Activated CD4-positive, CD25-positive, alpha-beta regulatory T cell treated with anti-CD3 and anti-CD28 coated beads, Interleukin-2, amount 50 U/mL, for 16 hours (primary cell): ENCODE measurements at places on chromosomes 6 and 20.

- no peak for DNase-seq
Observed at GRCh38 chr6:91164105-91164504, 577.2 kb upstream of the MAP3K7 start.

DNA sequence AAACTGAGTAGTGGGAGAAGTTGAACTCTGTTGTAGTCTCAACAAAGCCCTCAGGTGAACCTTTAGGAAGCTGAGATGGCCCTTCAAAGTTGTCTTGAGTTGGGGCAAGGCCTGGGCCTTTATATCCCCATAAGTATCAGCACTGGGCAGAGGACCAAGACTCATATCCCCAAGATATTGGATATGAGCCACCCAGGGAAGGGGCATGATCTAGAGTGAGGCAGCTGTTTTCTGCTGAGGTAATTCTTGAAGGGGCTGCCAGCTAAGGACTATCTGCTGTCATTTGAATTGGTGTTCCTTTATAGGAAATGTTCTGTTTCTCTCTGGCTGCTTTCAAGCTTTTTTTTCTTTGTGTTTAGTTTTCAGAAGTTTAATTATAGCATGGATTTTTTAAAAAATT lies 140.7 kb upstream of the FLRT3 start:
- DNase-seq, result no peak

GRCh38 chr6:44251576-44252524 lies 4.9 kb downstream of the HSP90AB1 start:
- no peak for DNase-seq

- peak; percentile 71 for DNase-seq
Observed at GRCh38 chr20:48769069-48769983, 58.5 kb downstream of the PREX1 start.

- no peak for DNase-seq
Observed at GRCh38 chr20:58626051-58626450, 25.0 kb upstream of the STX16 start.

- no peak for DNase-seq
Observed at GRCh38 chr6:16956361-16956760, 145.5 kb upstream of the STMND1 start.
